Activated naive CD8-positive, alpha-beta T cell treated with anti-CD3 and anti-CD28 coated beads, Interleukin-2, amount 50 U/mL, for 16 hours (primary cell): ENCODE measurements at places on chromosomes 11 and 22.

DNA sequence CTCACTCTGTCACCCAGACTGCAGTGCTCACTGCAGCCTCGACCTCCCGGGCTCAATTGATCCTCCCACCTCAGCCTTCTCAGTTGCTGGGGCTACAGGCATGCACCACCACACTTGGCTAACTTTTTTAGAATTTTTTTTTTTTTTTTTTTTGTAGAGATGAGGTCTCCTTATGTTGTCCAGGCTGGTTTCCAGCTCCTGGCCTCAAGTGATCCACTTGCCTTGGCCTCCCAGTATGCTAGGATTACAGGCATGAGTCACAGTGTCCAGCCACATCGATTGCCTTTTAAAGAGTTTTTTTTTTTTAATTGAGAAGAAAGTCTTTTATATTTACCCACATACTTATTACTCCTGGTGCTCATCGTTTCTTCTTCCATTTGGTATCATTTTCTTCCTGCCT lies 30.0 kb downstream of the PARVG start:
- DNase-seq, result no peak

- DNase-seq, result no peak
Measured at GRCh38 chr11:1240771-1241170, 17.9 kb downstream of the MUC5B start.

GRCh38 chr22:28239941-28240340 lies 320.9 kb upstream of the PITPNB start:
- no peak for DNase-seq

DNA sequence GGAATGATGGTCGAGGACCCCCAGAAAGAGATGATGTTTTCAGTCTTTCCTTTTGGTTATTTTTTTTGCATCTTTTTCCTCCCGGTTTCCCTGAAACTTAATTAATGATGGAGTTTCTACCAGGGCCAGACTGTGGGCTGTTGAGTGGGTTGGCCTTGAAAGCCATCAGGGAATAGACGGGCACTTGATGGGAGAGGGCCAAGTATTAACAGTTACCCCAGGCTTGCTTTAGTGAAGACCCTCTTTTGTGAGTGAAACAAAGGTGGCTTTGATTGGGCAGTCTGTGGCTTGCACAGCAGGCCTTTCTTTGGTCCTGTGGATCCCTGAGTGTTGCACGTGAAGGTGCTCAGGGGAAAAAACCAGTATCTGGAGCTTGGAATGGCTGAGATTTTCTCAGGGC lies 56.9 kb downstream of the AMOTL1 start:
- DNase-seq, result no peak

DNA sequence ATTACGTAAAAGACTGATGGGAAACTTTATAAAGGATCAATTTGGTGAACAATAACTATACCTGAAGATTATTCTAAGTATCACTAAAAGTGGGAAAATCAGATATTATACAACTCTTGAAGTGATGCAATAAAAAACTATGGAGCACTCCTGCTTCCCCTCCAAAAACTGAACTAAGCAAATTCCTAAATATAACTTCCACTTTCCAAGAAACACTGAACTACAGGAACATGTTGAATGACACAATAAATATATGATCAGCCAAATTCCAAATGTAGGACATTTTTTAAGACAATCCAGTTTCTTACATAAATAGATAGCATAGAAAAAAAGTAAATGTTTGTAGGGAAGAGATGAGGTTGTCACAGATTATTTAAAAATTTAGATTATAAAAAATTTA lies 102.1 kb upstream of the APOA1 start:
- DNase-seq, result no peak

DNA sequence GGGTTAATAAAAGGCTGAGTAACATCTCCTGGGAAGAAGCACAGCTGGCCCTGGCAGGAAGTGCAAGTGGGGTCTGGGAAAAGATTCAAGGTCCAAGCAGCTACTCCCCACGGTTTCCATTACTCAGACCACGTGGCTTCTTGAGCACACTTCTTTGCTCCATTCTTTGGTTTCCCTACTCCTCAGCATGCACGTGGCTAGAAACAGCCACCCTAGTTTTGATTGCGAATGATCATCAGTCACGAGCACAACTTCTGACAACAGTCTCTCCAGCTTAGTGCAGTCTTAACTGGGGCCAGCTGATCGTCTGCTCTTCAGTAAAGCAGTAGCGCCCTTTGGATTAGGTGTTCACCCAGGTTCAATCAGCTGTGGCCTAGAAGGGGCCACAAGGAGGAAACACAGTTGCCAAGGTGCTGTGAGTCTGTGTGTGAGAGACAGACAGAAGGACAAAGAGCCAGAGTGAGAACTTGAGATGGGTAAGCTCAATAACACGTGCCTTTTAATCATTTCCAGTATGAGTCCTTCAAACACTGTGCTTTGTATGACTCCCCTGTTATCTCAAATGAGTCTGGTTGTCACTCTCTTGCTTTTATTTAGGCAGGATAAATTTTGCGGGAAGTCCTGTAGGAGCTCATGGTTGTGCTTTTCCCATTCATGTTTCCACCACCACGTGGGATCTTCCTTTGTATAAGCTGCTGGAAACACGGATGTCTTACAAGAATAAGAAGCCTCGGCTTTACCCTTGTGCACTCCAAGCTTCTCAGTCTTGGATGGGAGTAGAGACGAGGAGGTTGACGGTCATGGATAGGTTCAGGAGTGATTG lies 901 bp upstream of the PARVA start:
- DNase-seq, result no peak

GRCh38 chr11:19974886-19975285 lies 185.4 kb downstream of the DBX1 start:
- no peak for DNase-seq

DNA sequence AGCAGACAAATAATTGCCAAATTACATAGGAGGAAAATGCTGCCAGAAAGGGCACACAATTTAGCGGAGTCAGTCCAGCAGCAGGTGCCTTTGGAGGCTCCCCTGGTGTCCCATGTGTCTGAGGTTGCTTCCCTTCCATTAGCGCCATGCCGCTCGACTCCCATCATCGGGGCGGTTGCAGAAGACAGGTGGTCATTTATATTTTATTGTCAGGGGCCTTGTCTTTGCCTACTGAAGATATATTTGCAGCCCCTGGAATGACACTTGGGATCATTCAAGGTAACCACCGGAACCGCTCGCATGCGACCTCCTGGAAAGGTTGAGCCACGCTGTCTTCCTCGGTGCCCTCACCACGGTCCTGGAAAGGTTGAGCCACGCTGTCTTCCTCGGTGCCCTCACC lies 298.3 kb downstream of the TBC1D22A start:
- no peak for DNase-seq

DNA sequence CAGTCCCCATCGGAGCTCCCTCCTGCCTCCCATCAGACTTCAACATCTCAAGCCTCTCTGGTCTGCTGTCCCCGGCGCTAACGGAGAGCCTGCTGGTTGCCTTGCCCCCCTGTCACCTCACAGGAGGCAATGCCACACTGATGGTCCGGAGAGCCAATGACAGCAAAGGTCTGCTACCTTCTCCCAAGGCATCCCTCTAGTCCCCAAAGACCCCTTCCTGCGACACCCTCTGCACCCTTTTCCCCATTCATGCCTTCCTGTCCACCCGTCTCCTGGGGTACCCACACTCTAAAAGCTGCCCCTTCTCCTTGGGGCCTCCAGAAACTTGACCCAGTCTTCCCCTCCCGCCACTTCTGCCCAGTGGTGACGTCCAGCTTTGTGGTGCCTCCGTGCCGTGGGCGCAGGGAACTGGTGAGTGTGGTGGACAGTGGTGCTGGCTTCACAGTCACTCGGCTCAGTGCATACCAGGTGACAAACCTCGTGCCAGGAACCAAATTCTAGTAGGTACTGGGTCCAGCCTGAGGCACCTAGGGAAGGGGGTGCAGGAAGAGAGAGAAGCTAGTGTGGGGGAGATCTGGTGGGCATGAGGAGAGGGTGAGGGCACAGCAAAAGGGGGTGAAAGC lies 860 bp downstream of the UPK2 start:
- DNase-seq, result no peak

- DNase-seq, result no peak
Measured at GRCh38 chr11:19920982-19921381, 208.3 kb downstream of the NAV2 start.
